ENCODE measurements at places on chromosomes 11 and 22.

DNA sequence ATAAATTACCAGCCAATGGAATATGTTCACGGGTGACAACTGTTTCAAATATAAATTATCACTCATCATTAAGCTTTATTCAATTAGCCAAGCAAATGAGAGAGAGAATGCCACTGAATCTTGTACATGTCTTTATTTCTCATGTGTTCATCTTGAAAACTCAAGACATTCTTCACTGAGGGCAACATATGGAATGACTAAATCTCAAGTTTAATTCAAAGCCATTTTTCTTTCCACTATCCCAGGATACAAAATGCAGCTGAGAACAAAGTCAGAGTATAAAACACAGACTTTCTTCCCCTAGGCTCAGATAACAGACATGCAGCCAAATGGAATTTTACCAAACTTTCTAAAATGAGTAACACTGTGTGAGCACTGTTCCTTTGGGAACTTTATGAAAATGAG is 12.1 kb upstream of the BBOX1 start:
- no peak for DNase-seq

GRCh38 chr11:61163714-61164605 is 2.7 kb upstream of the VPS37C start:
- no peak for DNase-seq

- no peak for DNase-seq
Measured at GRCh38 chr22:46833228-46833627, 70.8 kb downstream of the TBC1D22A start.

DNA sequence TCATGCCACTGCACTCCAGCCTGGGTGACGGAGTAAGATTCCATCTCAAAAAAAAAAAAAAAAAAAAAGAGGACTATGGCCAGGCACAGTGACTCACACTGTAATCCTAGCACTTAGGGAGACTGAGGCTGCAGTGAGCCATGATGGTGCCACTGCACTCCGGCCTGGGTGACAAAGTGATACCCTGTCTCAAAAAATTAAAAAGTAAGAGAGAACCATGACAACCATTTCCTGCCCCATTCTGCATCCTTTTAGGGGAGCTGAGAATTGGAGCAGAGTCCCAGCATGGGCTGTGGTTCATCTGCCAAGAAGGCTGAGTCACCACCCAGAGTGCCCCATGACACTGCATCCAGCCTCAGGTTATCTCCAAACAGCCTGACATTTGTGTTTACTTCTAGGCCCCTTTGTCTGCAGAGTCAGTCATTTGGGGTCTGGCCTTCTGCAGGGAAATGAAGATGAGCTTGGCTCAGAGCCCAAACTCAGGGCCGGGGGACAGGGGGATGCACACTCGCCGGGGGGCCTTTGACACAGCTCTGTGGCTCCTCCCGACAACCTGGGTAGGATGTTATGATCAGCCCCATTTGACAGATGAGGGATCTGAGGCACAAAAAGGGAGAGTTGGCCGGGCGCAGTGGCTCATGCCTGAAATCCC is 4.7 kb downstream of the CSDC2 start:
- DNase-seq, result no peak

GRCh38 chr11:76524919-76525318 is 80.1 kb downstream of the EMSY start:
- no peak for DNase-seq

GRCh38 chr22:21570398-21570797 is 2.9 kb downstream of the UBE2L3 start:
- DNase-seq, result no peak

DNA sequence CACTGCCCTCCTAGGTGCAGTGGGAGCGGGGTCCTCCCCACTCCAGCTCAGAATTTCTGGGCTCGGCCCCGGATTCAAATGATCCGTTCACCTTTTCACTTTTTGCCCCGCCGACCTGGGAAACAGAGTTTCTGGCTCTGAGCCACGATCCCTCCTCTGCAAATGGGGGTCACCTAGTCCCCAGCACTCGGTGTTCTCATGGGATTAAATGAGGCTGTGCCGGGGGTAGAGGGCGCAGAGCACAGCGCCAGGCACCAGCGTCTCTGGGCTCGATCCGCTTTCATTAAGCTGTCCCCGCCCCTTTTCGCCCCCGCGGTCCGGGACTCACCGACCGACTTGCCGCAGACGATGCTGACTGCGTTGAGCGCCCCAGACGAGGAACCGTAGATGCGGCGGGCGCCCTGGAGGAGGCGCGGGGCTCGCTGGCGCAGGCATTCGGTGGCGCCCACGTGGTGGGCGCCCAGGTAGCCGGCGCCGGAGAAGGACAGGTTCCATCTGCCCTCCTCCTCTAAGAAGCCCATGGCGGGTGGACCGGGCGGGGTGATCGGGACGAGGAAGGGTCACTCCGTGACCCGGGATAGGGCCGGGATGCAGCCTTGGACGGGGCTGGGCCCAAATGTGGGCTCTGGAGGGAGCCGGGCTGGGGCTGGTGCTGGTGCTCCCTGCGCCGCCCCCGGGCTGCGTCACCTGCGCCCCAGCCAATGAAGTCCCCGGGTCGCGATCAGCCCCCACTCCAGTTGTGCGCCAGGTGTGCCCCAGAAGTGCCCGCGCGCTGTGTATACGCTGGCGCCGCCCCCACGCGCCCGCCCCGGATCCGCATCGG is at the start of gene PNPLA5:
PNPLA5 (minus strand) TSS at position 654 of the 823 bp plus-strand sequence; CDS start at position 521, 133 bp downstream.
- no peak for DNase-seq

DNA sequence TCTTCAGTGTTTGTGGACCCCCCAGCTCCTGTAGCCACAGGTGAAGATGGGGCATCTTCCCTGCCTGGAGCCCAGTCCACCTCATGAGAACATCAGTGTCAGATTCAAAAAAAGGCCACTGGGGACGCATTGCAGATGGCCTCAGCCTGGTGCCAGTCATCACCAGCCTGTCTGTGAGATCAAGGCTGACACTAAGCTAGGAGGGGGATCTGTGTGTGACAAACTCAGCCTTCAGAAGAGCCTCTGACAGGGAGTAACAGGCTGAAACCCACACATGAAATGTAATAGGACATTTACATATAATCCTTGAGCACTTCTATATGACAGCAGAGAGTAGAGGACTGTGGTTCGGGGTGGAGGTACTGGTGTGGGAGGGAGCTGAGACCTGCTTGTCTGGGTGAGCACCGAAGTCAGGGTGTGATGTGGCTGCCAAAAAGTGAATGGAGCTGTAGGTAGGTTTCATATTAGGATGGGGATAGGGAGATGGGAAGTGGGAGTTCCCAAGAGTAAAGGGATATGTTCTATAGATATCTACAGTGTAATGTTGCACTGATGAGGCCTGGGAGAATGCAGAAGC is 20.5 kb upstream of the CCDC134 start:
- no peak for DNase-seq

DNA sequence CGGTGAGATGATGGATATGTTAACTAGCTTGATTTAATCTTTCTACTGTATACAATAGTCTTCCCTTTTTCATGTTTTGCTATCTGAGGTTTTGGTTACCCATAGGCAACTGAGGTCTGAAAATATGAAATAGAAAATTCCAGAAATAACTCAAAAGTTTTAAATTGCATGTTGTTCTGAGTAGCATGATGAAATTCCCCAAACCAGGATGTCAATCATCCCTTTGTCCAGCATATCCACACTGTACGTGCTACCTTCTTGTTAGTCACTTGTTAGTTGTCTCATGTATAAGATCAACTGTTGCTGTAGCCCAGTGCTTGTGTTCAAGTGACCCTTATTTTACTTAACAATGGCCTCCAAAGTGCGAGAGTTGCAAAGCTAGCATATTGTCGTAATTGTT is 21.2 kb upstream of the OR10W1 start:
- DNase-seq, result no peak

- DNase-seq, result no peak
Measured at GRCh38 chr11:128488471-128488870, 98.9 kb downstream of the ETS1 start.

GRCh38 chr11:113805640-113806039 is 26.0 kb downstream of the CLDN25 start:
- no peak for DNase-seq

- DNase-seq, result no peak
Measured at GRCh38 chr11:57301711-57302423, 22.9 kb downstream of the TNKS1BP1 start.

DNA sequence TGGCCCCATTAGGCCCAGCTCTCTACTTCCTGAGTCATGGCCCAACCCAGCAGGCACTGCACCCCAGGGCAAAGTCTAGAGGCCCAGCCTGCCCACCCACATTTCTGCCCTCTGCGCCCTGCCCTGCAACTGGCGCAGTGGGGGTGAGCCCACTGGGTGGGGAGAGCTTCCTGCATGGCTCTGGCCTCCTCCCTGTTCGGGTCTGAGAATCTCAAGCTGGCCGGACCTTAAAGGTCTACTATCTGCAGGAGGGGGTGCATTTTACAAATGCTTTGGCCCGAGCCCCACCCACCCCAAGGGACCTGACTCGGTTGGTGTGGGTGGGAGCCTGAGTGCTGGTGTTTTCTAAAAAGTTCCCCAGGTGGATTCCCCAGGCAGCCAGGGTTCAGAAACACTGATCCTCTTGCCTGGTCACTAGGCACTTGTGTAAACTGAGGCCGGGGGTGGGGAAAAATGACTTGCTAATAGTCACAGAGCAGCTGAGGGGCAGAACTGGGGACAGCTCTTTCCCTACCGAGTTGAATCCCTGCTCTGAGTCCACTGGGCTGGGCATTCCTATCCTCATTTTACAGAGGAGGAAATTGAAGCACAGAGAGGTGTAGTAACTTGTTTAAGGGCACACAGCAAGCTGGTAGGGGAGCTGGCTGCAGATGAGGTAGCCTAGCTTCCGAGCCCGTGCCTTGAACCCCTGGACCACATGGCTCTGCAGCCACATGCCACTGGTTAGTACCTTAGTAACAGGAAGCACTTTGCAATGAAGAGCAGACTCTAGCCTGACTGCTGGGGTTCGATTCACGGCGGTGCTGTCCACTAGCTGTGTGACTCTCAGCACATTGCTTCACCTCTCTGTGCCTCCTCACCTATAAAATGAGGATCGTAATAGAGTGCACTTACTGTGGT is 36.3 kb downstream of the CD82 start:
- no peak for DNase-seq

GRCh38 chr11:24560324-24560723 is 63.5 kb downstream of the LUZP2 start:
- no peak for DNase-seq
